ENCODE measurements at places on chromosomes 11 and 22.

- no peak for DNase-seq
Observed at GRCh38 chr11:106137061-106137460, 59.6 kb downstream of the AASDHPPT start.

DNA sequence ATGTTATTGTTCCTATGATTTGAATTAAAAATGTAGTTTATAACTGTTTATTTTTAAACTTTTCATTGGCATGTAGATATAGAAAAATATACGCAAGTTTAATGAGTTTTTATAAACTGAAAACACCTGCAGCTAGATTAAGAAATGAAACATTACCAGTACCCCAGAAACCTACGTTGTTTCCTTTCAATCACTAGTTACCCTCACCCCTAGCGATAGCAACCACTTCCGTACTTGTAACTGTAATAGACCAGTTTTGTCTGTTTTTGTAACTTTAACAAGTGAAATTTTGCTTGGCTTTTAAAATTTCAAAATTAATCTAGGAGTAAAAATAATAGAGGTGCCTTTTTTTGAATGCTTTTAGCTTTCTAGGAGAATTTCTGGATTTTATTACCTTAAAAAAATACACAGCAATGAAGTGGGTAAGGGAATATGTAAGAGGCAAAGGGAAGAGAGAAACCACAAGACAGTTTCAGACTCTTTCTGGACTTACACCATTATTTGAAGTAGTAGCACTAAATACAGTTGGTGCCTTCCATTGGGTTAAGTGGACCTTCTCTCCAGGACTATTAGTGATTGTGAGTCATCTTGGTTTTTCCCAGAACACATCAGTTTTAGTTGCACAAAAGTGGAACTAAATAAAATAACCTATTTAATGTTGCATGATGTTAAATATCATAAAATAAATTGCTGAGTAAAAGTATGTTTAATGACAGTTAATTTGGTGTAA is 18.7 kb upstream of the NAT10 start:
- DNase-seq = peak; percentile 70

- no peak for DNase-seq
Observed at GRCh38 chr11:69801513-69802335, 17.5 kb downstream of the FGF3 start.

DNA sequence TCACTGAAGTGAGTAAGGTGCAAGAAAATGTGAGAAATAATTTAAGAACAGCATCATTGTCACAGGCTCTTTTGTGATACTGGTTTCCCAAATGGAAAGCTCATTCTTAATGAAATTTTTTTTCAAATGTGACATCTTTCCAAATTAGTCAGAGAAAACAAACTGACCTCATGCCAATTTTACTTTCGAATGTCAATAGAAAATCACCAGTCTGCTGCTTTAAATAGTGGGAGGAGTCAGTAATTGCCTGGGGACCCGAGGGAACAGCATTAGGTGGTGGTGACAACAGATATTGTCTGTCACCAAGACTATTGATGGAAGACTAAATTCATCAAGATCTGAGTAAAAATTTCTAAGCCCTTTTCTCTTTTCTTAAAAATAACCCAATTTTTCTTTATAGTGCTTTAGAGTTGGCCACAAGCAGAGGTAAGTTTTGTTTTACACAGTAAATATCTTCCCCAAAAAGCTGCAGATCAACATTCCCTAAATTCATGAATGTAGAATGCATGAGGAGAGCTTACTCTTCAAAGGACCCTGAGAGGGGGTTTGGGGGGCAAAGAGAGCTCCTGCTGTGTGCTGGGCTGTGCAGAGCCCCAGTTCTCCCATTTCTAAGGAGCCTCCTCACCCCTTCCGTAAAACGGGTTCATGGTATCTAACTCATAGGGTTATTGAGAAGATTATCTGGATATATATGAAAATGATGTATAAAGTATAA is 95.1 kb downstream of the PIWIL4 start:
- DNase-seq = no peak

DNA sequence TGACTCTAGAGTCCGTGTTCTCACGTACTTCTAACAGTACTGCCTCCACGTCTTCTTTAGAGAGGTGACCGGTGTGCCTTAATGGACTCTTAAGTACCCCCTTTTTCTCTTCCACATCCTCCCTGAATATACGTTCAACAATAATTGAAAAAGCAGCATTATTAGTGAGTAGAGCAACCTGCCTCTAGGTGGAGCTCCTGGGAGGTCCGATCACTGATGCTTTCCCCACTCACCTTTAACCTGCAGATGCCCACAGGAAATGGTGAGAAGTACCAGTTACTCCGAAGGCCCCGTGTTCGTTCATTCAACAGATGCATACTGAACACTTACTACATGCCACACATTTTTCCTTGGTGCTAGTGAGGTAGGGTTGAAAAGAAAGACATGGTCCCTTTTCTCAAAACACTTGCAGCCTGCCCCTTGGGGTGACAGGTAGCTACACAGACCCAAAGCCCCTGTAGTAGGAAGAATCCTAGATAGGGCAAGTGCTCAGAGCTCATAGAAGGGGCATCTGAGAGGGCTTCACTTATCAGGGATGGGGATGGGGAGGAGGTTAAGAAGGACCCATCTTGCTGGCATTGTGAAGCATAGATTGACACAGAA is 72.7 kb downstream of the FEZ1 start:
- DNase-seq = no peak

DNA sequence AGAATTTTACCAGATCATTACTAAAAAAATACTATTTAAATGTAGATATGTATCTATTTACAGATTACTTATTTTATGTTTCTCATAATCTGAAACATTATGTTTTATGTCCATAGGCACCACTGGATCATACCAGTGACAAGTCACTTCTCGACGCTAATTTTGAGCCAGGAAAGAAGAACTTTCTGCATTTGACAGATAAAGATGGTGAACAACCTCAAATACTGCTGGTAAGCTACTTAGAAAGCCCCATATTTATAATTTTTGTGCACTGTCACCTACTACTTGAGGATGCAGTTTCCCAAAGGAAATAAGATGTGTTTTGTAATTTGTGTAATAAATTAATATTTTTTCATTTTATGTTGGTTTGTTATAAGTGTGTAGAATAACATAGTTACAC is 42.6 kb downstream of the USP47 start:
- DNase-seq = no peak

GRCh38 chr11:68942095-68942620 is 38.5 kb downstream of the IGHMBP2 start:
- DNase-seq = no peak

DNA sequence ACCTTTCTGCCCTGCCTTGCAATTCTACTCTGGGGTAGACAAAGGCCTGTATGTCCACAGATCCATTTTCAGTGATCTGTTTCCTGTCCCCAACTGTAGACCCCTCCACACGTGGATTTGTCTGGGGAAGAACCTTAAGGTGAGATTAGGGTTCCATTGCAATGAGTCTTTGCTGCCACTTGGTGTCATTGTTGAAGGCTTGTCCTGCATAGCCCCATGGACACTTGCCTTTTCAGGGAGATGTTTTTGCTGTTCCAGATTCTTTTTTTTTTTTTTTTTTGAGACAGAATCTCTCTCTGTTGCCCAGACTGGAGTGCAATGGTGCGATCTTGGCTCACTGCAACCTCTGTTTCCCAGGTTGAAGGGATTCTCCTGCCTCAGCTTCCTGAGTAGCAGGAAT is 21.8 kb downstream of the SERPING1 start:
- no peak for DNase-seq

GRCh38 chr11:94664346-94664745 is 97.2 kb downstream of the PIWIL4 start:
- no peak for DNase-seq

DNA sequence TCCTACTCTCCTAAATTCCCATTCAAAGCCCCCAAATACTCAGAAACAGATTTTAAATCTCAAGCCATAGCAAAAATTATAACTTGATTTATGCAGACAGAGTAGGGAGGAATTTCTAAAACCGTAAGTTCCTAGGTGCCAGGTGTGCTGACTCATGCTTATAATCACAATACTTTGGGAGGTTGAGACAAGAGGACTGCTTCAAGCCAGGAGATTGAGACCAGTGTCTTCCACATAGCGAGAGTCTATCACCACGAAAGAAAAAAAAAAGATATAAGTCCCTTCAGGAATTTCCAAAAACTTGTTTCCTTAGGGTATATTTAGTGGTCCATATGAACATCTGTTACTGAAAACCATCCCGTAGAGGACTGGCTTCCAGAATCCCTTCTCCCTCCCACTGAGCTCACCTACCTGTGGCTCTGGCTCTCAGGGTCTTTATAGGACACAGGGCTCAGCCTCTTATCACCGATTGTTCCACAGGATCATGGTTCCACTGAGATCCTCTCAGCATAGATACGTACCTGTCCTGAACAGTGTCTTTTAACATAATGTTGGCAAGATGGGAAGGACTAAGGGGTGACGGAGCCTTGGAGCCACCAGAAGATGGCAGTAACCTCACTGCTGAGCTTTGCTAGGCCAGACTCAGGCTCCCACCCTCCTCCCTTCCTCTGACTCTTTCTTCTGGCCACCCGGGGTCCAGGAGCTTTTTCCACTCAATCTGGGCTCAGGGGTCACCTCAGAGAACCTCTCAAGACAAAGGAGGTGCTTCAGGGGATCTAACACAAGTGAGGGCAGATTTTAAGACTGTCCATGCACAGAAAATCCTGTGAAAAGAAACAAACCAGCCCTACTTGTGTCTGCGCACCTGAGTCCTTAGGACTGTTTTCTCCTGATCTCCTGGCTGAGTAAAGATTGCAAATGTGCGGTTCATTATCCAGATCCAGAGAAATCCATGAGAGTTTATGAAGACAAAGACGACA is 117.5 kb upstream of the TOP3B start:
- no peak for DNase-seq

GRCh38 chr11:130726234-130727037 is 189.8 kb downstream of the SNX19 start:
- DNase-seq = no peak

- no peak for DNase-seq
Observed at GRCh38 chr11:35676611-35676965, 14.0 kb downstream of the TRIM44 start.

GRCh38 chr11:4551346-4551979 is 6.5 kb downstream of the OR52M1 start:
- DNase-seq = peak; percentile 1

DNA sequence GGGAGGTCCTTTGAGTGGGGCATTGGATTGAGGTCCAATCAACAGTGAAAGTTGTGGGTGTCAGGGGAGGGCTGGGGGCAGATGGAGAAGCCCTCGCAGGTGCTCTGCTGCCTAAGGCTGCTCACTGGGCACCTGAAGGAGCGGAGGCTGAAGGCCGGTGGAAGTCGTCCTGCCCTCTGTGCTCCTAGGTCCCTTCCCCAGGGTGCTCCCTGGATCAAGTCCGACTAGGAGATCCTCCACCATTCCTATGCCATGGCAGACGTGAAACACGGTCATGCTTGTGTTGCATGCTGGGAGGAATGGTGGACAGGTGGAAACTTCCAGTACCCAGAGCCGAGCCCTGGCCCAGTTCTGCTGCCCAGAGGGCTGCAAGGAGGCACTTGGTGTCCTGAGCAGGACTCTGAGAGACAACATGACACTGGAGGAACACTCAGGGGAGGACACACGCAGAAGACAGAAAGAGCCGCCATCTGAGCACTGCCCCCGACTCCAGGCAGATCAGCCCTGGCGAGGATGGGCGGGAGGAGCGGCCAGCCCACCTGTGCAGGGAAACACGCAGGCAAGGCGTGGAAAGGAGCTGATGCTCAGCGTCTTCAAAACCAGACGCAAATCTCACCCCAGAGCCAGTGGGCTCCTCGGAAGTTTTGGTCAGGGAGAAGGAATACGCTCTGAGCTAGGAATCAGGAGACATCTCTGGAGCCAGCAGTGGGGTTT is 786.8 kb downstream of the BRD1 start:
- no peak for DNase-seq

DNA sequence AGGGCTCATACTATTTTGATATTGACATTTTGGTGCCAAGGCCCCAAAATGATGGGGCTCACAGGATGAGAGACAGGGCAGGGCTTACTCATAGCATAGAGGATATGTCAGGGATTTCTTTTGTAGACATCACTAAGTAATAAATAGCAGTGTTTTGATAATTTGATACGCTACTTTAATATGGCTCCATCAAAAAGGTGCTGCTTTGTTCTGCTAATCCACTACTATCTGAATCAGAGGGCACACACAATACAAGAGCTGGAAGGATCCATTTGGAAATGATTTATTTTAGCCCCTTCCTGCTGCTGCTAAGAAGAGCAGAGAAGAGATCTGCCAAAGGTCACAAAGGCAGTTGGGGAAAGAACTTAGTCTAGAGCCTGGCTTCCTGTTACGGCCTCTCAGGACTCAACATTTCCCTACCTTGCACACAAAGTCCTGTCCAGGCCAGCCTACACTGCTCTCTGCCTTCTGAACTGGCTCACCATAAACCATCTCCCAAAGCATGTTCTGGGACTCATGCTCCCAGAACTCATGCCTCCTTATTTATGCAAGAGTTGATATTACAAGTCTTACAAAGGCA is 261.3 kb upstream of the ARHGAP20 start:
- DNase-seq = no peak

DNA sequence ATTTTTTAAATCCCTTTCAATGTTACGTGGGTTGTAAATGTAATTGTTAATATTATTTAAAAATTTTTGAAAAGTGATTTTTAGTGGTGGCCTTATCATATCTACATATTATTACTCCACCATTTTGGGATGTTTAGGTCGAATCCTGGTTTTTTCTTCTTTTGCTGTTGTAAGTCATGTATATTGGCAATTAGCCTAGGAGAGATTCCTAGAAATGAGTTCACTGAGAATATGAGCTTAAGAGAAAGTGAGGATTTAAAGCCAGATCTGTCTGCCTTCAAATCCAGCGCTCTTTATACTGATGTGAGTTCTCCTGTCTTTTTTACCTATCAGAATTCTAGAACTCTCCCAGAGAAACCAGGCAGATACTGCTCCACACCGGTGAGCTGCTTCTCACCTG is 56.1 kb downstream of the PTPRJ start:
- no peak for DNase-seq

DNA sequence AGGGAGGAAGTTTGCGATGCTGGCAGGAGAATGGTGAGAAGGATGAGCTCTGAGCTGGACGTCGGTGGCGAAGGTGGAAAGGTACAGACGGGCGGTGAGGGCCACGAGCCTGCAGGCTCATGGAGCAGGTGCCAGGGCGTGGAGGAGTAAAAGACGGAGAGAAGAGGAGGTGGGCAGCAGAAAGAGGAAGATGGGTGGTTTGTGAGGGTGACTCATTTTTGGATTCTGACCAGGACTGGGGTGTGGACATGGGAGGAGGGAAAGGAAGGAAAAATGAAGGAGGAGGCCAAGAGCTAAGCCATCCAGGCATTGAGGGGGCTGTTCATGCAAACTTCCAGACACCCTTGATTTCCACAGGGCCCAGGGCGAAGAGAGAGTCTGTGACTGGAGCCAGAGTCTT is 3.5 kb downstream of the ZDHHC24 start:
- peak; percentile 24 for DNase-seq

DNA sequence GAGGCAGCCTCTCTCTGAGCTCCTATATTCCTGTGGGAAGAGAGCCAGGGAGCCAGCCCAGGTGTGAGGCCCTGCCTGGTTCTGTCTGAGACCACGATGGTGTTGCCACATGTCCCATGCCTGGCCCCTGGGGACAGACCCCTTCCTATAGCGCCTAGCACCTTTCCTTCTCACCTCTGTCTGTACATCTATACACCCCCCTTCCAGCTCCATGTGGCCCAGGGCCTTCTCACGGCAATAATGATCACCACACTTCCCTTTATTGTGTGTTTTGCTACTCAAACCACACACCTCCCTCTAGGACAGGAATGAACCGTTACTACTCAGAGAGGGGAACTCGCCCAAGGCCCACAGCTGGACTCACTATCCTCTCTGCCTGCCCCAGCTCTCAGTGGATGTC is 12.8 kb downstream of the CD82 start:
- DNase-seq = no peak

GRCh38 chr22:44205516-44206329 is 25.0 kb downstream of the PARVG start:
- DNase-seq = no peak
